Vagina (tissue), 2 donors: ENCODE measurements at places on chromosomes 12 and 14. TPM values are rescaled to one million over a fixed set of nuclear protein-coding genes. Genes with fewer than 3 reads are reported as not detected.

The GPRC5D gene
- total RNA-seq: not detected

The OR4E2 gene
- total RNA-seq: not detected

The SSPN gene
- total RNA-seq: 44.7 TPM

The CELA1 gene
- not detected for total RNA-seq

The CCDC91 gene
- 76.6 TPM for total RNA-seq

The PZP gene
- total RNA-seq: not detected

The PRR4 gene
- 6.1 TPM for total RNA-seq

The CISTR gene
- not detected for total RNA-seq

The OTUB2 gene
- total RNA-seq: 1.7 TPM

The FOXG1 gene
- not detected for total RNA-seq

The BDKRB2 gene
- 23.3 TPM for total RNA-seq

The GNB3 gene
- 5.2 TPM for total RNA-seq

The AMHR2 gene
- total RNA-seq: 1.2 TPM

The HAL gene
- total RNA-seq: 0.74 TPM

The KLRC3 gene
- total RNA-seq: not detected

The TAS2R9 gene
- total RNA-seq: not detected

The KRT72 gene
- total RNA-seq: not detected

The PLA2G1B gene
- not detected for total RNA-seq

The PNMA1 gene
- 35.4 TPM for total RNA-seq

The MYF5 gene
- total RNA-seq: not detected

The TAS2R42 gene
- total RNA-seq: not detected

The SLCO1A2 gene
- total RNA-seq: not detected

The CD163 gene
- total RNA-seq: 96.3 TPM

The CCDC184 gene
- total RNA-seq: 1.2 TPM

The KRT6C gene
- 257 TPM for total RNA-seq

The ZDHHC22 gene
- total RNA-seq: not detected
